ENCODE measurements at places on chromosomes 6 and 20.

- DNase-seq, result no peak
Observed at GRCh38 chr6:130981409-130981808, 81.6 kb downstream of the EPB41L2 start.

- DNase-seq, result peak; percentile 92
Observed at GRCh38 chr20:23245553-23246181, 104.9 kb upstream of the NXT1 start.

DNA sequence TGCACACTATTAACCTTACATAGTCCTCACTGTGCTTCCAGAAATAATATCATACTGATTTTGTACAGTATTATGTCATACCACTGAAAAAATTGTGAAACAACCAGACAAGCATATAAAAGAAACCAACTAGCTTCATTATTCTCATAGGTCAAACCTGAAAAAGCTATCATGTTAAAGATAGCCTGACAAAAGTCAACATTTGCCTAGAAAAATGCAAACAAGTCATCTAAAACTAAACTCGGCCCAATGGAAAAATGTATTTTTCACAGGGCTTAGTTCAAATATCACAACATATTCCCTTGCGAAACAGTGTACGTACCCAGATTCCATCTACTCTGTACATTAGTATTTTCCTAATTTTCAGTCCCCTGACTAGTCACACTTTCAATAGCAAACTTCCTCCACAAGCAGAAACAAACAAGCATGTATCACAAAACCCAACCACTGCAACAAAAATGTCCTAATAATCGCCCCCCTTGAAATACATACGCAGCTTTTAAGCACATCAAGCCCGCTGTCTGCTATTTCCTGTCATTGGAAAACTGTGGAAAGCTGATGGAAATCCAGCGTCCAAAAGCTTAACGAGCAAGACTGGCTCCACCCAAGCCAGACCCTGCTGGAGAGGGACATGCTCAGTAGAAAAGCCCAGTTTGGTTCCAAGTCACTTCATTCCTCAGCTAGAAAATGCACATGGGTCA, 93.1 kb downstream of the EPB41L2 start:
- DNase-seq, result no peak

GRCh38 chr6:53724501-53724900, 58.9 kb upstream of the KLHL31 start:
- DNase-seq, result no peak

DNA sequence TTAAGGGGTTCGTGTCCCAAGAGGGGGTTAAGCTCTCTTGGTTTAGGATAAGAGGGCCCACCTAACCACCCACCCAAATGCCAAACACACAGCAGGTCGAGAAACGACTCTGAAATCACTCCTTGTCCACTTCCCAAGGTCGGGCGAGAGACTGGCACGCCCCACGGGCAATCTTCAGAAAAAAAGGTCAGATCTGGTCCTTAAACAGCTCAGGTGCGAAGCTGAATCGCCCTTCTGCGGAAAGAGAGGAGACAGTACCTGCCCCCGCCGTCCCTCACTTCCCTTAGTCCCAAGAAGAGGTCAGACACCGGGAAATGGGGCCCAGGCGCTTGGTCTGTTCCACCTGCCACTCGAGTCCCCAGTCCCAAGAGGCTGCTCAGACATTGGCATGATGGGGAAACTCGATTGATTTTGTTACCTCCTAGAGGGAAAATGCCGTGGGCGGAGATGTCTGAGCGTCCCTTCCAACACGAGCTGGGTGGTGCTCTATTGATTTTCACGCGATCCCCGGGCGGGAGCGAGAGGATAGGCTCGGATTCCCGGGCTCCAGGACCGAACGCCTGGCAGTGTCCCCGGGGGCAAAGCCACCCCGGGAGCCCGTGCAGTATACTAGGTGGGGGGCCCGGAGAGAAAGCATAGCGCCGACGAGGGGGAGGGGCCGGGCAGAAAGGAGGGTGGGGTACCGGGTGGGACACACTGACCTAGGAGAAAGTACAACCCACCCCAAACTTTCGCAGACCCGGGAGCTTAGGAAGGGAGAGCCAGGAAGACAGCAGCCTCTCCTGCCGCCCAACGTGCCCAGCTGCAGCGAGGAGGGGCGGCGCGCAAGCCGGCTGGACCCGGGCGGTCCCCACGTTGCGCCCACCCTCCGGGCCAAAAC, 1.1 kb upstream of the SAMD5 start:
- no peak for DNase-seq

GRCh38 chr6:41072836-41073202, at the start of gene NFYA:
NFYA (plus strand) TSS chr6:41072974; CDS start chr6:41079090, 6,116 bp downstream.
- DNase-seq, result no peak

GRCh38 chr6:158028876-158029275, 47.2 kb downstream of the SYNJ2 start:
- DNase-seq, result no peak

- no peak for DNase-seq
Observed at GRCh38 chr20:59645271-59645670, 40.9 kb downstream of the PHACTR3 start.

GRCh38 chr20:47042464-47042863, 147.8 kb downstream of the EYA2 start:
- no peak for DNase-seq

DNA sequence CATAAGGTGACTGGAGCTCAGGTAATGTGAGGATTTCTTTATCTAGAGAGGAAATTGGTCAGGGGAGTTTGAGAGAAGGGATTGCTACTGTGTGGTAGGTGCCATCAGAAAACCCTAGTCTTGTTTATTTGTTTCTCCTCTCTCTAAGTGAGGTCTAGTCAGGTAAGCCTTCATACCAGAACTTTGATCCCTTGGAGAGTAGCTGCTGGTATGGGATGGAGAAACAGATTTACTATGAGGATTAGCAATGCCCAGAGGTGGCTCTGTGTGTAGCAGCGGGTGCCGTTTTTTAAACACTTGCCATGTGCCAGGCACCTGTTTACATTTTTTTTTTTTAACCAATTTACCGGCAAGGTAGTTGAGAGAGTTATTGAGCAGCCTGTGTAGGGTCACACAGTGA, 19.5 kb downstream of the CMTR1 start:
- DNase-seq, result no peak

- DNase-seq, result no peak
Observed at GRCh38 chr6:447381-448165, 56.0 kb downstream of the IRF4 start.

DNA sequence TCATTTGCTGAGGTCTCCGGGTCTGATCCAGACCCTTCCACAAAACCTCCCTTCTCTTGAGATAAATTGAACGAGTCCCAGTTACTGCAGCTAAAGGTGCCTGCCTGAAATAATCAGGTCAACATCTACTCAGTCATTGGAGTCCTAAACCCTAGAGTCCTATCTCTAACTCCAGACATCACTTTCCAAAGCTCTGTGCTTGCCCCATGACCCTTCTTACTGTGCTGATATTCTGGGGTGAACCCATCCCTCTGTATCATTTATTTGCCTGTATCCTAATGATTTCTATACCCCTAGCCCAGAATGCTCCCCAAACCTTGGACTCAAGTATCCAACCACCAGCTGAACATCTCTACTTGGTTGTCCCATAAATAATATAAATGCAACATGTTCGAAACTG, 35.7 kb downstream of the CD83 start:
- no peak for DNase-seq

- no peak for DNase-seq
Observed at GRCh38 chr6:150377211-150377781, 8.5 kb downstream of the IYD start.

DNA sequence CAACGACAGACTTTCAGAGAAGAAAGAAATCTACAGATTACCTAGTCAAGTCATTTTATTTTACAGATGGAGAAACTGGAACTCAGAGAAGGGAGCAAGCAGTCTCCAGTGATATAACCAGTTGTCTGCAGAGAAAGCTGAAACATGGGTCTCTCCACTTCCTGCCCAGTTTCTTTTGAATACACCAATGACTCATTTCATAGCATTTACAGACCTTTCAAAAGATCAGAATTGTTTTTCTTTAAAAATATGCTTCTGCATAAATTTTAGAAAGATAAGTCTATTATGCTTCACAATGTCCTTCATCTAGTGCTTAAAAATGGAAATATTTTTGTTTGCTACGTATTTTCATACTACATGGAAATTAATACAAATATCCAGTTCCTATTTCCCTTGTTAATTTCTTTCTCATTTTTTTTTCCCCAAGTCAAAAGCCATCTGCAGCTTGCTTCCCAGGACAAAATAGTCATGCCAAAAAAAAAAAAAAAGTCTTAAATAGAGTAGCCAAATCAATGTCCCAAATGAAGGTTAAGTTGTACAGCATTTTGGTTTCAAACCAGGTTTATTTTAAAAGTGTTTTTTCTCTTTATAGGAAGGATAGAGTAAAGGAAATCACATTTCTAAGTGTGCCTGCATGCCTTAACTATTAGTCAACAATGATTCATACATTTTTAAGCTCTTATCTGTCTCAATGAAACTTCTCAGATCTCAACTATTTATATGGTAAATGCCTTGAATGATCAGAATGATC, 36.9 kb downstream of the ARHGAP18 start:
- DNase-seq, result peak; percentile 51

Measured in suppressor macrophage (primary cell).